ENCODE measurements at places on chromosomes 4 and X. TPM values are rescaled to one million over a fixed set of nuclear protein-coding genes. Genes with fewer than 3 reads are reported as not detected.

GRCh38 chr4:138460477-138461414, 218.6 kb upstream of the SLC7A11 start:
- no peak overlapping the region for H3K4me3 ChIP-seq
- H3K27ac ChIP-seq: no peak overlapping the region
- DNase-seq: no peak
- H3K36me3 ChIP-seq: no peaks in the 10 kb centered on the region
- no peaks in the 10 kb centered on the region for H3K27me3 ChIP-seq

- no peak for DNase-seq
- peaks cover 13% of the 10 kb centered on the region for H3K27me3 ChIP-seq
- H3K4me3 ChIP-seq: no peak overlapping the region
Measured at GRCh38 chr4:87704001-87704400, 53.9 kb downstream of the DMP1 start.

GRCh38 chr4:57280481-57280880, 170.3 kb upstream of the IGFBP7 start:
- no peak overlapping the region for H3K4me3 ChIP-seq
- H3K27ac ChIP-seq: no peak overlapping the region
- no peaks in the 10 kb centered on the region for H3K36me3 ChIP-seq
- no peak for DNase-seq

- no peaks in the 10 kb centered on the region for H3K27me3 ChIP-seq
- no peak overlapping the region for H3K4me3 ChIP-seq
- H3K27ac ChIP-seq: no peak overlapping the region
- H3K4me1 ChIP-seq: no peaks in the 10 kb centered on the region
- no peak for DNase-seq
Measured at GRCh38 chr4:94978904-94979303, 221.1 kb downstream of the BMPR1B start.

DNA sequence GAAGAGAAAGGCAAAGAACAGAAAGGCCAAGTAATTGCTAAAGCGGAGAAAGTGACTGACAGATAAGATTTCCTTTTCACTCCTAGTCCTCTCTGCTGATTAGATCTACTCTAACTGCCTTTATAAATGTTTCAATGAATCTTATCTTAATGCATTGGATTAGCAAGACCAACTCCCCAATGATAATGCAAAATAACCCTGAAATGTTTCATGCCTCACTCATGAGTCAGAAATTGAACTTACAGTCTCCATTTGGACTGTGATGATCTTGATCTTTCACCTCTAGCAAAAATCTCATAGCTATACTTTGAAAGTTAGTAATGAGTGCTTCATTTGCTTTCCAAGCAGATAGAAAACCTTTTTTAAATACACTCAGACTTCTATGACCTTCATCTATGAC, 26.5 kb downstream of the SLC10A7 start:
- H3K36me3 ChIP-seq: peaks cover 11% of the 10 kb centered on the region
- peaks cover 10% of the 10 kb centered on the region for H3K4me1 ChIP-seq
- no peak for DNase-seq
- H3K4me3 ChIP-seq: no peak overlapping the region

GRCh38 chr4:14871676-14872430, 130.4 kb upstream of the CPEB2 start:
- H3K4me3 ChIP-seq: no peak overlapping the region
- H3K27me3 ChIP-seq: peaks cover 5% of the 10 kb centered on the region
- peak; percentile 48 for DNase-seq

DNA sequence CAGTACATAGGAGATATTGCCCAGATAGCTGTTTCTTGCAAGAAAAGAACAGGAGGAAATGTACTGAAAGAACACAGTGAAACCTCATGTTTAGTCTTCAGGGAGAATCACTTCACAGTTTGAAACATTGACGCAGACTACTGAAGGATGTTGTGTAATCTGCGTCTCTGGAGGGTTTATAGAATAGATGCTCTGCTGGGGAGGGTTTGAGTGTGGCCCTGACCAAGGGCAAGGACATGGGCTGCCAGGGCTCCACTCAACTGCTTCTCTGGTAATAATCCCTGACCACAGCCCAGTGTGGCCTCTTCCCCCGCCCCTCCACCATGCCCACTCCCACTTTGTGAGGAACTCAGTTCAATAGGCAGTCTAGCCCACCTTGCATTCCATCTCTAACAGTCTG, 15.8 kb upstream of the ACE2 start:
- DNase-seq: no peak
- H3K4me1 ChIP-seq: no peaks in the 10 kb centered on the region
- H3K27me3 ChIP-seq: peaks cover 5% of the 10 kb centered on the region
- no peak overlapping the region for H3K27ac ChIP-seq
- H3K4me3 ChIP-seq: no peak overlapping the region

GRCh38 chr4:66000510-66001117, 330.3 kb upstream of the EPHA5 start:
- no peak overlapping the region for H3K4me3 ChIP-seq
- DNase-seq: no peak
- H3K27ac ChIP-seq: no peak overlapping the region
- no peaks in the 10 kb centered on the region for H3K36me3 ChIP-seq

DNA sequence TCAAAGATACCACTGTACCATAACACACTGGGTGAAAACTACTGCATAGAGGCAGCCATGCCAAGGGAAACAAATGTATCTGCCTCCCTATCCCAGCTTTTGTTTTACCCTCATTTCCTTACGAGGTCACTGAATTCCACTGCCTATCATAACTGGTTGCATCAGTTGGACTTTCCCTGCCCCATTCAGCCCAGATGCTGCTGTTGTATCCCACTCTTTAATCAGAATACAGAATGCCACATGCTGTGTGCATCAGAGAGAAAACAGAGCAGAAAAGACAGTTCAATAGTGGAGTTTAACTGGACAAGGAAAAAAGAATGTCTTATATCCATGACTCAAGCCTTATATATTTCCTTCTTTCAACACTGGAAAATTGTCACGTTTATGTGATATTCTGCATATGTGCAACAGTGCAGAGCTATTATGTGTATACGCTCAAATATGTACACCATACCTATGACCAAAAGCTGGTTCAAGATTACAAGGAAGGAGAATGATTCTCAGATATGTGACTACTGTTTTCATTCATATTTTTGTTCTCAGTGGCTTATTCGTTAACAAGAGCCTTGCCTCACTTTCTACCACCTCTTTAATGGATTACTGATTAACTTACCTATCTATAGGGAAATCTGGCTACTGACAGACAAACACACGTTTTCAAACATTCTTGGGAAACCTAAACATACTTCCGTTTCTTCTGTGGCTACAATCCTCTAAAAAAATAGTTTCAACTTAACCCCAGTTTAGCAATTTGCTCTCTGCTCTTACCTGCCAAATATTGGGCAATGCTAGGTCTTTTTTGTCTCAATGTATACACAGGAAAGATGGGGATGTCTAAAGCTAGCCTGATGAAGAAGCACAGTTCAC, 378.9 kb downstream of the SMARCA1 start:
- DNase-seq: no peak
- H3K36me3 ChIP-seq: no peaks in the 10 kb centered on the region
- H3K4me1 ChIP-seq: no peaks in the 10 kb centered on the region
- no peaks in the 10 kb centered on the region for H3K27me3 ChIP-seq
- no peak overlapping the region for H3K27ac ChIP-seq
- H3K4me3 ChIP-seq: no peak overlapping the region

DNA sequence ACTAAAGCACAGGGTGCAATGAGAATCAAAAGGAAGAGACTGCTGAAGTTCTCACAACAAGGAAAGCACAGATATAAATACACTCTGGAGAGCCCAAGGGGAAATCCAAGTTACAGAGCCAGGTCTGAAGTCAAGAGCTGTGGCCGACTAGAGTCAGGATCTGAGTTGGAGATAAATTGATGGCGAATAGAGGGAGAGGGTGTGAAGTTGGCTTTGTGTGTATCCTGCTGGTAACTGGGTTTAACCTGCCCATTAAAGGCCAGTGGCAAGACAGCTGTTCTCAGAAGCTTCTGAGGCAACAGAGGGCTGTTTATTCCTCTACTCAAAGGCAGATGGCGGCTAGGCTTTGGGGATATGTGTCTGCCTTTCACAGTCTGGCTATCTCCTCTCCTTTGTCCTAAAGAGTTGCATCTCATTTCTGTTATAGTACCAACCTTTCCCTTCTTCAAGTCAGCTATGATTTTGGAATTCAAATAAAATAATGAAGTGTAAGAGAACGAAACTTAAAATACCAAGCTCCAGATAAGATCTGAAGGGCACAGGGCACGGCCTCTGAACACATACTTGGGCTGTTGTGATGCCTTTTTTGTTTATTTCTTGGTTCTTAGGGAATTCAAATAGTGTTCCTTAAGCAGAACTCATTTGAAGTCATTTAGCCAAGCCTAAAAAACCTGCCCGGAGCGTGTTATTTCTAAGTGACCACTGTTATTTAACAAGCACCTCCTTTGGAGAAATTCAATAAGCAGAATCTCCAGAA, 142.1 kb downstream of the APBB2 start:
- H3K4me1 ChIP-seq: no peaks in the 10 kb centered on the region
- H3K27ac ChIP-seq: no peak overlapping the region
- DNase-seq: no peak
- H3K27me3 ChIP-seq: peaks cover 2% of the 10 kb centered on the region
- no peaks in the 10 kb centered on the region for H3K36me3 ChIP-seq

DNA sequence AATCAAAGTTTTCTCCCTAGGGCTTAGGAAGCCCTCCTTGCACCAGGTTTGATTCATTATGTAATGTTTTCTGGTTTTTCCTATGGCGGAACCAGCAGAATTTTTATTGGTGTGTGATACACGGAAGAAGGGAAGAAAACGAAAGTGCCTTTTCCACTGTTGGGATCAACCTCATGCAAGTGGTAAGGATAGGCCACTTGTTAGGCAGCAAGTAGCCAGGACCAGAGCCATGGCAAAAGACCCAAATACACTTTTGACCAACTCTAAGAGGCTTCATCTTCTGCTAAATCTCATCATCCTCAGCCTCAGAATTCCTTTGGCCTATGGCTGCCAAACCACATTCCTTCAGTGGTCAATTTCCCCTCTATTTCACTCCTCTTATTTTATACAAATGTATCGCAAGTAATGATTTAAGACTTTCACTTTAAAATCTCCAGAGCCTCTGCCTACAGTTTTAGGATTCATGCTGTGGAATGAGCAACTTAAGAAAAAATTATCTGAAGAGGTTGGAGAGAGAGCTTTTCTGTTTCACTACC, 21.2 kb downstream of the PPAT start:
- H3K36me3 ChIP-seq: no peaks in the 10 kb centered on the region
- no peak overlapping the region for H3K27ac ChIP-seq
- peaks cover 21% of the 10 kb centered on the region for H3K4me1 ChIP-seq

GRCh38 chr4:41461780-41462307, 76.1 kb upstream of the LIMCH1 start:
- H3K4me3 ChIP-seq: no peak overlapping the region
- H3K4me1 ChIP-seq: no peaks in the 10 kb centered on the region
- no peak overlapping the region for H3K27ac ChIP-seq
- no peaks in the 10 kb centered on the region for H3K36me3 ChIP-seq
- H3K27me3 ChIP-seq: no peaks in the 10 kb centered on the region

- no peaks in the 10 kb centered on the region for H3K27me3 ChIP-seq
- DNase-seq: no peak
- H3K36me3 ChIP-seq: no peaks in the 10 kb centered on the region
- no peak overlapping the region for H3K27ac ChIP-seq
- H3K4me3 ChIP-seq: no peak overlapping the region
Measured at GRCh38 chr4:185716577-185717376, 95.2 kb downstream of the SORBS2 start.

DNA sequence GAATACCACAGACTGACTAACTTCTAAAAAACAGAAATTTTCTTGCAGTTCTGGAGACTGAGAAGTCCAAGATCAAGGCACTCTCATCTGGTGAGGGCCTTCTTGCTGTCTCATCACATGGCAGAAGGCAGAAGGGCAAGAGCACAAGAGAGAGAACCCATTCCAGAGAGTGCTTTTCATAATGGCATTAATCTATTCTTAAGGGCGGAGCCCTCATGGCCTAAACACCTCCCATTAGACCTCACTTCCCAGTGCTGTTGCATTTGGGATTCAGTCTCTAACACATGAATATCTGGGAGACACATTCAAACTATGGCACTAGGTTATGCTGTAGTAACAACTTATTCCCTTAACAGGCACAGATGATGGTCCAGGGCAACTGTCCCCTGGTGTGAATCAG, 37.1 kb upstream of the TLR2 start:
- no peak overlapping the region for H3K4me3 ChIP-seq
- H3K27me3 ChIP-seq: no peaks in the 10 kb centered on the region
- H3K36me3 ChIP-seq: no peaks in the 10 kb centered on the region
- H3K4me1 ChIP-seq: peaks cover 19% of the 10 kb centered on the region
- H3K27ac ChIP-seq: no peak overlapping the region
- no peak for DNase-seq

- H3K27ac ChIP-seq: no peak overlapping the region
Measured at GRCh38 chr4:77651820-77652219, 46.2 kb downstream of the CXCL13 start.

DNA sequence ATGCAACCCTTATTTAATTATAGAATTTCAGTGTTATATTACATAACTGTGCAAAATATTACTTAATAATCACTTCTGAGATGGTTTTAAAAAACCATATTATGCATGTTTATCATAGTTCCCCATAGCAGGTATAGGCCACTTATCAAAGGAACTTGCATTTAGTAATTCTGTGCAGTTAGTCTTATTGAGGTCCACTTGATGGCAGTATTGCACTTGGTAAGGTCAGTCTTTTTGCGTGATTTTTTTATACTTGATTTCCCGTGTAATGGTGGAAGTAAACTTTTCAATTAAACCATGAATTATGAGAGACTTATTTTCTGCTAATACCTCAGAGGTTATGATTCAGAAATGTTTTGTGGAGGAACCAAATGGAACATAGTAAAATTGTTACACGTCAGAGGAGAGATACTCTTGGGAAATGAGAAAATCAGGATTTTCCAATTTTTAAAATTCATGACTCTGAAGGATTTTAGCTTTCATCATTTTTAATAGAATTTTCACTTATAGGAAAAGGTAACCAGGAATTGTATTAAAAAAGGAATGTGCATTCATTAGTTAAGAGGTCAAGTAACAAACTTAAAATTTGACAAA, 230.0 kb downstream of the CCSER1 start:
- no peaks in the 10 kb centered on the region for H3K36me3 ChIP-seq
- no peak for DNase-seq
- H3K27me3 ChIP-seq: no peaks in the 10 kb centered on the region

NAP1L2 gene
- 1.8 TPM for total RNA-seq

SLC16A2 gene
- 0.12 TPM for total RNA-seq

FAM47E gene
- 0.18 TPM for total RNA-seq

SLC25A53 gene
- 9.6 TPM for total RNA-seq

RNF113A gene
- total RNA-seq: 32.2 TPM

MAOB gene
- total RNA-seq: not detected

MANBA gene
- total RNA-seq: 12.1 TPM

AKAP4 gene
- total RNA-seq: not detected

Data from activated CD8-positive, alpha-beta memory T cell treated with anti-CD3 and anti-CD28 coated beads, Interleukin-2, amount 10 ng/mL, durations not matched to agents 7 days and 5 days (primary cell).